ENCODE measurements at places on chromosomes 7 and 10. TPM values are rescaled to one million over a fixed set of nuclear protein-coding genes. Genes with fewer than 3 reads are reported as not detected.

DNA sequence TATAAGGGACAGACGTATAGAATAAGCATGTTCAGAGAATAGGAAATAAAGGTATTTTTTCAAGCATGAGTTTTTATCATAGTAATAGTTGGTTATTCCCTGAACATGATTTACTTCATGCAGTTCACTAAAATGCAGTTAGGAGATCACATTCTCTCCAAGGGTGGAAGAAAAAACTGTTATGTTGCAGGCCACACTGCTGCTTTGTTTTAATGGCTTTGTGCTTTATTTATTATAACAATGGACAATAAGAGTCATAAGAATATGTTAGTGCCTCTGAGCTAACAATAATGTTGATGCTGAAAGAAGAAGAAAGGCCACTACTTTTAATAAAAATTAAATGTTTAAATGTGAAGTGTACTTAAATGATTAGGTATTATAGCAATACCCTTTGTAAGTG is 78.5 kb upstream of the GATAD1 start:
- DNase-seq = no peak

GRCh38 chr10:111127081-111127848 is 50.4 kb downstream of the ADRA2A start:
- DNase-seq = no peak

The TFEC gene
- total RNA-seq = 13.6 TPM

The ARHGAP22 gene
- total RNA-seq = 65.8 TPM

The PALD1 gene
- total RNA-seq = 197 TPM
